ENCODE measurements at places on chromosomes 2 and 18.

GRCh38 chr2:156955701-156956100 is 301.8 kb upstream of the GALNT5 start:
- DNase-seq, result no peak

DNA sequence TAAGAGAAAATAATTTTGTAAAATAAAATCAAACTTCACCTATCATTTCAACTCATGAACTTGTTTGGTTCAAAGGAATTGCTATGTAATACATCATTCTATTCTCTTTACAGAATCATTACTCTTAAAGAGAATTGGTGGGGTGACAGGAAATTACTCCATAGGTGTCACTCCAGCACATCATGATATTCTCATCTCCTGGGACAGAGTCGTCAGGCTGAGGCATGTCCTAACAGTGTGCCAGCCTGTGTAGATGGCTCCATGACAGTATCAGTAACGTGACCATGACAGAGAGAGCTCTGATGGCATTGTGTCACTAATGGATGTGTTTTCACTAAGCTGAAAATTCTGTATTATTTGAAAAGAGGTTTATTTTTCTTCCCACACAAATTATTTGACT is 13.9 kb downstream of the SPATS2L start:
- no peak for DNase-seq

GRCh38 chr2:108969856-108970255 is 19.2 kb downstream of the EDAR start:
- DNase-seq, result no peak

DNA sequence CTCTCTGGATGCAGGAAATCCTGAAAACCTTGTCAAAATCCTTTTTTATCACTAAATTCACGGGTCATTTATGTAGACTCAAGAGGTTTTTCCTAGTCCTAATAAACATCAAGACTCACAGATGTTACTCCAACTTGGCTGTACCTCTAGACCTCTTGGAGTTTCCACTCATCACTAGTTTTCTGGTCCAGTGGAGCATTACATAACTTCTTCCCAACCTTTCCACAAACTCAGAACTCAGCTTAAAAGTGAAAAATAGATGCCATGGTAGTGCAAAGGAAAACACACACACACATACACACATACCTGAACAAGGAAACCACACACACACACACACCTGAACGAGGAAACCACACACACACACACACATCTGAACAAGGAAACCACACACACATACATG is 807.2 kb downstream of the LRP1B start:
- no peak for DNase-seq

DNA sequence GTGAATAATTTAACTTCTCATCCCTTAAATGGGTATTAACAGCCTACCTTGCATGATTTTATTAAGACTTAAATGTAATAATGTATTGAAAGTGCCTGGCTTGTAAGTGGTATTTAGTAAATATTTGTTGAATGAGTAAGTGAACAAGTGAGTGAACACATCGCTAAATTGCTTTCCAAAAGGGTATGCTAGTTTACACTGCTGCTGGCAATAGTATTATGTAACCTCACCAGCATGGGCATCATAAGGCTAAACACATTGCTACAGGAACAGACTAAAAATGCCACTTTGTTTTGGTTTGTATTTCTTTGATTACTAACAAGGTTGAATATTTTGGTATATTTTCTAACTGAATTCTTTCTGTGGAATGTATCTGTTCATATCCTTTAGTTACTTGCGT is 9.8 kb downstream of the WDR43 start:
- DNase-seq, result peak; percentile 79

- peak; percentile 51 for DNase-seq
Measured at GRCh38 chr2:25996844-25997243, 14.5 kb upstream of the KIF3C start.

GRCh38 chr2:224650815-224651439 is 65.2 kb downstream of the CCDC195 start:
- peak; percentile 58 for DNase-seq

DNA sequence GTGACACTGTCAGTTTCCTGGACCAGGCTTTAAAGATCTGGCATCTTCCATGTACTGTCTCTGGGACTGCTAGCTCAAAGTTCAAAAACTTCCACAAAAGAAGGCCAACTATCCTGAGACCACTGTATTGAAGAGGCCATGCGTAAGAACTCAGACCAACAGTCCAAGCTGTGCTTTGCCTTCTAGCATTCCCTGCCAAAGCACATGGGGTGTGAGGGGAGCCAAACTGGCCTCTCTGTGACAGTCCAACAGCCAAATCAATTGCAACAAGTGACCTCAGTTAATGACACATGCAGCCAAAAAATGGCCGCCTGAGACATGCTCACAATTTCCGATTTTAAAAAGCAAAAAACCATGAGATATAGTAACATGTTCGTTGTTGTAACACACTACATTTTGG is 160.3 kb upstream of the CDH19 start:
- DNase-seq, result no peak

GRCh38 chr18:58247363-58247834 is 203.4 kb downstream of the NEDD4L start:
- DNase-seq, result no peak

DNA sequence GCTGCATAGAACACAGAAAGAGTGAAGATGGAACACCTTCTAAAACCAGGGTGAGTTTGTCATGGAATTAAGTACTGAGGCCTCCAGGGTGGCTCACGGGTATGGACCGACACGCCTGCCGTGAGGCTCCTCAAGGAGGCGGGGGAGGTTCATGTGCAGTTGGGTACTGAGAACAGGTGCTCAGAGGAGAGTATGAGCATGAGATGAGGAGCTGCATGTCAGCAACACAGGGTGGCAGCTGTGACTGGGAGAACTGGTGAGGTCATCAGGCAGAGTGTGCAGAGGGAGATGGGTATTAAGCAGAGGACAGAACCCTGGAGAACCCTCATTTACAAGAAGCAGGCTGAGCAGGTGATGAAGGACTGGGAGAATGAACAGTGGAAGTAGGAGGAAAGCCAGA is 63.2 kb upstream of the KLHL29 start:
- DNase-seq, result no peak

- no peak for DNase-seq
Measured at GRCh38 chr2:152462779-152463178, 127.8 kb downstream of the FMNL2 start.

- no peak for DNase-seq
Measured at GRCh38 chr2:129794116-129794515, 185.3 kb upstream of the RAB6C start.

- no peak for DNase-seq
Measured at GRCh38 chr2:163455815-163456214, 280.0 kb downstream of the FIGN start.

DNA sequence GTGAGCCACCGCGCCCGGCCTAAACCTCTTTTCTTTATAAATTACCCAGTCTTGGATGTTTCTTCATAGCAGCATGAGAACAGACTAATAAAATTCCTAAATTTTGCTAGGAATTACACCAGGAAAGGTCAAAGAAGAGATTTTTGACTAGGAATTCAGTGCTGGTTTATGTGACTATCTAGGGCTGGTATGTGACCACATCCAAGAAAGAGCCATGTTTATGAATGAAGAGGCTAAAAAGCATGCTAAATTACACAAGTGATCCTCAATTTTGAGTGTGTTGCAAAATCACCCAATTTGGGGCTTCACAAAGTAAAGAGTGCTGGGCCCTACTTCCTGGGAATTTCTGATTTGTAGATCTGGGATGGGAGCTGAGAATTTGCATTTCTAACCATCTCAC is 123.6 kb downstream of the CSRNP3 start:
- peak; percentile 24 for DNase-seq

GRCh38 chr18:71682591-71682990 is 861.6 kb downstream of the CBLN2 start:
- no peak for DNase-seq

- no peak for DNase-seq
Measured at GRCh38 chr2:151518802-151519201, 109.1 kb downstream of the RIF1 start.

- DNase-seq, result no peak
Measured at GRCh38 chr18:7523772-7524171, 43.3 kb upstream of the PTPRM start.

DNA sequence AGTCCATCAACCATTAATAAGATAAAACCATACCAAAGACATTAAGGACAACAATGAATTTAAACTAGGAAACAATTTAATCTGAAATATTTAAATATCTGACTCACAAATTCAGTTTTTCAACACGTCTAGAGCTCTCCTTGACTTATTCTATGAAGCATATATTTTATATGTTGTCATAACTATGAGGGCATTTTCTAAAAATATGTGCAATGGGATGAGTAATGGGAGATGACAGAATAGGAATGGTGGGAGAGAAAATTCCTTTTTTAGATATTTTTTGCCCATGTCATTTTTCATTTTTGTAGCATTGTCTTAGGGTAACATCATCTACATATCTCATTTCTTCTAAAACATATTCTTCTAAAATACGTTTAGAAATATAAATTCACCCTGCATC is 79.2 kb upstream of the CDH2 start:
- no peak for DNase-seq

- peak; percentile 37 for DNase-seq
Measured at GRCh38 chr18:57846258-57846657, 43.1 kb upstream of the ATP8B1 start.

DNA sequence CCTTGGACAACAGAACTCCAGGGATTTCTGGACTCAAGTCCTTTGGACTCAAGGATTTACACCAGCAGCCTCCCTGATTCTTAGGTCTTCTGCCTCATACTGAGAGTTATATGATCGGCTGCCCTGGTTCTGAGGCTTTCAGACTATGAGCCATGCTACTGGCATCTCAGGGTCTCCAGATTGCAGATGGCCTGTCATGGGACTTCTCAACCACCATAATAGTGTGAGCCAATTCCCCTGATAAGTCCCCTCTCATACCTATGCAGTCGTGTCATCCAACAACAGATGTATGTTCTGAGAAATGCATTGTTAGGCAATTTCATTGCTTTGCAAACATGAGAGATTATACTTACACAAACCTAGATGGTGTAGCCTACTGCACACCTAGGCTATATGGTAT is 61.4 kb upstream of the MSTN start:
- DNase-seq, result peak; percentile 49

- peak; percentile 12 for DNase-seq
Measured at GRCh38 chr2:23268467-23269263, 116.3 kb upstream of the KLHL29 start.

DNA sequence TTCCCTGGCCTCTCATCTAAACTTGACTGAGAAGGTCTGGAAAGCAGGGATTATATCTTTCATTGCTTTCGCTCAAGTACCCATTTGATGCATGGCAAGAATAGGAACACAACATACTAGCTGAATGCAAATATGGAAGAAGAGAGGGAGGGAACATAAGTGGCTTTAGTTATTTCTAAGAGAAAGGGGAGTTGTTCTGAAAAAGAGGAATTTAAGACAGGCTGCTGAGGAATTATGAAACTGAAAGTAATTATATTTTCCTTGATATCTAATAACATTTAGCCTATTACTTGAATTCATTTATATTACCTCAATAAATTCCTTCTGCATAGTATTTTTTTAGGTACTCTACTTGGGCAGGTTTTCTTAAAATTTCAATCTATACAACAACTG is 105.8 kb upstream of the TTN start:
- DNase-seq, result no peak

GRCh38 chr2:217746808-217747207 is 256.0 kb downstream of the TNS1 start:
- DNase-seq, result no peak

DNA sequence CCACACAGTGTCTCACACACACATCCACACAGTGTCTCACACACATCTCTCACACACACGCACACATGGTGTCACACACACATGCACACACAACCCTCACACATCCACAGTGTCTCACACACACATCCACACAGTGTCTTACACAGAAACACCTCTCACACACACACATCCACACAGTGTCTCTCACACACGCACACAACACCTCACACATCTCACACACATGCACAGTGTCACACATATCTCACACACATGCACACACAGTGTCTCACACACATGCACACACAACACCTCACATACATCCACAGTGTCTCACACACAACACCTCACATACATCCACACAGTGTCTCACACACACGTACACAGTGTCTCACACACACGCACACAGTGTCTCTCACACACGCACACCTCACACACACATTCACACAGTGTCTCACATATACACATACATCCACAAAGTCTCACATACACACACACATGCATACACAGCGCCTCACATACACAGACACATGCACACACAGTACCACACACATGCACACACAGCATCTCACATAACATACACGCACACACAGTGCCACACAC is 473.9 kb upstream of the HS6ST1 start:
- DNase-seq, result no peak

GRCh38 chr2:230412846-230413245 is 3.2 kb upstream of the SP100 start:
- DNase-seq, result no peak

DNA sequence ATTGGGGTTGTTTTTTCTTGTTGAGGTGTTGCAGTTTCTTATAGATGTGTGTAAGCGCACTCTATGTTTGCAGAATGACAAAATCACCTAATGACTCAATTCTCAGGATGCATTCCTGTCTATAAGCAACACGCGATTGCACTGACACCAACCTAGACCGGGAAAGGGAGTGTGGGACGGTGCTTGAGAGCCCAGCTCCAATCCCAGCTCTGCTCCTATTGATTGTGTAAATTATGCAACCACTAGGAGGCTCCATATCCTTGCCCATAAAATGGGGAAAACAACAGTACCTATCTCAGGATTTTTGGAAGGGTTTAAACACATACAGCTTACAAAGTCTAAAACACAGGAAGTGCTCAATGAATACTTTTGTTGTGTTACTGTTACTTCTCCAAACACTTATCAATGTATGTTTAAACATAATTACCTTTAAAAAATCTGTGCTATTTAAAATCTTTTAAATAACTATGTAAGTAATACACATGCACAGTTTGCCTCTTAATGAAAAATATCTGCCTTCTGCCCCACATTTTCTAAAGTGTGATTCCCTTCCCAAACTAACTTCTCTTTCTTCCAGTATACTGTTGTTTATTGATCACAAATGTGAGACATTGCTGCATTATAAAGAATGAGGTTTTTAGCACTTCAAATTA is 132.5 kb downstream of the SPHKAP start:
- peak; percentile 54 for DNase-seq

DNA sequence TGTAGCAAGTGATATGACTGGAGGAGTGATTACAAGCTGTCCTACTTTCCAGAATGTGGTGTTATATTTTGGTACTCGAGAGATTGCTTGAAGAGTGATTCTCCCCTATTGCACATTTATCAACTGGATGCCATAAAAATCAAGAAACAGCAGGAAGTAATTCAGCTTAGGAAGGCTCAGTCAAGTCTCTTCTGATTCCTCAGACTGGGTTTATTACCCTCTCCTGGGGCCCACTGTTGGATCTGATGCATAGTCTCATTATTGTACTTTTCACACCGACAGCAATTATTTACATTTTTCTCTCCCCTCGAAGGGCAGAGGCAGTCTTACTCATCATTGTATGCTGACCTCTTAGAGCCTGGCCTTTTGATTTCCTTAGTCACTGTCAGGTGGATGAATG is 9.3 kb downstream of the NOSTRIN start:
- no peak for DNase-seq

DNA sequence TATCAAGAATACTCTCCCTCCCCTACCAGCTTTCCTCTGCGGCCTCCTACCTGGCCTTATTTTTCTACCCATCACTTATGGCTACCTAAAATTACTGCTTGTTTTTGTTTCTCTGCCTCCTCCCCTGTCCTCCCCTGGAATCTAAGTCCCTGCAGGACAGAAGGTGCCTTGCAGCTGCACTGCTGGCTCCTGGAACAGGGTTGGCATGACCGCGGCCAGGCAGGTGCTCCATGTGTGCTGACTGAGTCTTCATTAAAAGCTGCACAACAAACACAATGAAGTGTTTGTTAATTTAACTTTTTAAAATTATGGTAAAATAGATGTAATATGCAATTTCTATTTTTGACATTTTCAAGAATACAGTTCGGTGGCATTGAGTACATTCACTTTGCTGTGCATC is 171.9 kb upstream of the FHL2 start:
- no peak for DNase-seq
